Esophagus squamous epithelium (tissue), 5 donors: ENCODE measurements at places on chromosomes 5 and 9. TPM values are rescaled to one million over a fixed set of nuclear protein-coding genes. Genes with fewer than 3 reads are reported as not detected.
A peak's percentile ranks its signal among the peaks of the same experiment; 100 is the strongest.

C1QTNF2 gene
- 0.95 TPM for total RNA-seq

- H3K4me1 ChIP-seq, result no peaks in the 10 kb centered on the region
- H3K36me3 ChIP-seq, result no peaks in the 10 kb centered on the region
- no peak overlapping the region for H3K4me3 ChIP-seq
- H3K27ac ChIP-seq, result no peak overlapping the region
These were observed 258.4 kb downstream of the HCN1 start for GRCh38 chr5:45437752-45438151.

LCP2 gene
- total RNA-seq, result 17.9 TPM

GRCh38 chr9:109775516-109775915 is 4.5 kb upstream of the PALM2AKAP2 start:
- no peak for DNase-seq
- no peaks in the 10 kb centered on the region for H3K27me3 ChIP-seq
- peaks cover 4% of the 10 kb centered on the region for H3K4me1 ChIP-seq
- H3K27ac ChIP-seq, result no peak overlapping the region

PCDHB16 gene
- total RNA-seq, result 0.31 TPM

SCGB3A2 gene
- total RNA-seq, result not detected

ARHGEF39 gene
- 5.5 TPM for total RNA-seq

MSMP gene
- not detected for total RNA-seq

GRCh38 chr5:159163027-159163700 is 46.2 kb downstream of the RNF145 start:
- H3K4me1 ChIP-seq, result no peaks in the 10 kb centered on the region
- H3K4me3 ChIP-seq, result no peak overlapping the region
- no peak overlapping the region for H3K27ac ChIP-seq
- H3K36me3 ChIP-seq, result peaks cover 83% of the 10 kb centered on the region

DNA sequence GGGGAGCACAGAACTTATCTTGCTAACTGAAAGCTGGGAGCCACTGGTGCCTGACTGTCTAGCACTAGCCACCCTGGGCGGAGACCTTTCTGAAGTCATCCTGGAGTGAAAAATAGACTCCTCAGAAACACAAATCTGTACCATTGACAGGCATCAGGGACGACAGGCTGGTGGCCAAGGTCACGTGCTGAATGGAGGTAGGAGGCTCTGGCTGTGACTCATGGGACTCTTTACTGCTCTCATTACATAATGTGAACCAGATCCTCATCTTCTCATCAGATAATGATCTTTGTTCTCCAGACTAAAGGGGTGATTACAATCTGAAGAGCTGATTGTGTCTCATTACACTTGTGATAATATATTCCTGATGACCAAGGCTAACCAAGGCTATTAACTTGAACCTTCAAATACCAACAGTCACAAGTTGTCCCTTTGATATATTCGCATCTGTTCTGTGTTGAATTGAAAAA is 91.8 kb downstream of the SEMA5A start:
- H3K4me3 ChIP-seq, result no peak overlapping the region
- H3K4me1 ChIP-seq, result no peaks in the 10 kb centered on the region
- no peaks in the 10 kb centered on the region for H3K27me3 ChIP-seq
- no peaks in the 10 kb centered on the region for H3K36me3 ChIP-seq
- DNase-seq, result no peak

- DNase-seq, result no peak
- H3K27me3 ChIP-seq, result no peaks in the 10 kb centered on the region
- no peaks in the 10 kb centered on the region for H3K4me1 ChIP-seq
- no peaks in the 10 kb centered on the region for H3K36me3 ChIP-seq
- no peak overlapping the region for H3K4me3 ChIP-seq
These were observed 134.4 kb downstream of the PTTG1 start for GRCh38 chr5:160555971-160556631.

FEM1C gene
- total RNA-seq, result 12.9 TPM

- H3K27ac ChIP-seq, result no peak overlapping the region
- no peaks in the 10 kb centered on the region for H3K36me3 ChIP-seq
- DNase-seq, result no peak
- no peaks in the 10 kb centered on the region for H3K27me3 ChIP-seq
These were observed 53.5 kb downstream of the FBXO38 start for GRCh38 chr5:148437249-148437648.

LRRC19 gene
- not detected for total RNA-seq

DNA sequence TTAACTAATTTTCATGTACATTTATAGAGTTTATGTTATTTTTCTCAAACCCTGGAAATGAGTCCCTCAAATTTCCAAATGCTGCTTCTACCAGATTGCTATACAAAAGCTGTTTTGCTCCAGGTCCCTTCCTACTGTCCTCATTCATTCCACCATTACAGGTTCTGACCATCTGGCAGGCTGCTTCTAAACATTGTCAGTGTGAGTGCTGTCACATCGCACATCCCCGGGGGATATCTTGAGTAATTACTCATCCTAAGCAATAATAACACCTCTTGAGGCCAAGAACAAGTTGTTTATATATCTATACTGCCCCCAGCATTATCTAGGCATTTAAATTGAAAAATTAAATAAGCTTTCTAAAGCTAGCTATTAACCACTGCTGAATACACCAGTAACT is 1675.3 kb upstream of the CDH6 start:
- H3K27me3 ChIP-seq, result no peaks in the 10 kb centered on the region
- no peak overlapping the region for H3K4me3 ChIP-seq
- H3K4me1 ChIP-seq, result no peaks in the 10 kb centered on the region
- no peak overlapping the region for H3K27ac ChIP-seq

DNA sequence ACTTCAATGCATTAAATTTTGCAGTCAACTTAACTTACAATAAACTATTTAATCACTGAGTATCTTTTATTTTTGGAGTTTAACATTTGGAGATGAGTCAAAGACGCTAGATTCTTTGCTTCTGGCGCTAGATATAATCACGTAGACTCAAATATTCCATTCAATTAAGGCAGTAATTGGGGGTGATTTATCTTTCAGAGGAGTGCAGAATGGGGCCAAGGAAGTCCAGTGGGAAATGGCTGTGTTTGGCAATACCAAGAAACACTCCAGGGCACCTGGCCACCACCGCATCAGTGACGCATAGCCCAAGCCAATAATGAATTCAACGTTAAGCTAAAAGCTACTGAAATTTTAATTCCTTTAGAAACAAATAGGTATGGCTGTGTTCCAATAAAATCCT is 81.2 kb downstream of the PHAX start:
- no peaks in the 10 kb centered on the region for H3K27me3 ChIP-seq
- no peak for DNase-seq
- H3K4me3 ChIP-seq, result no peak overlapping the region
- H3K27ac ChIP-seq, result no peak overlapping the region
- no peaks in the 10 kb centered on the region for H3K4me1 ChIP-seq

CBY3 gene
- not detected for total RNA-seq

- peak overlapping the region; percentile 99 for H3K27ac ChIP-seq
- no peak for DNase-seq
- peaks cover 60% of the 10 kb centered on the region for H3K4me1 ChIP-seq
- no peaks in the 10 kb centered on the region for H3K27me3 ChIP-seq
- H3K4me3 ChIP-seq, result peak overlapping the region; percentile 32
These were observed 28.2 kb downstream of the PTPA start for GRCh38 chr9:129139233-129139992.

- no peak overlapping the region for H3K4me3 ChIP-seq
- H3K36me3 ChIP-seq, result peaks cover 21% of the 10 kb centered on the region
- no peaks in the 10 kb centered on the region for H3K27me3 ChIP-seq
- no peak overlapping the region for H3K27ac ChIP-seq
- no peak for DNase-seq
These were observed 7.7 kb downstream of the TRIM32 start for GRCh38 chr9:116694785-116695291.

DNA sequence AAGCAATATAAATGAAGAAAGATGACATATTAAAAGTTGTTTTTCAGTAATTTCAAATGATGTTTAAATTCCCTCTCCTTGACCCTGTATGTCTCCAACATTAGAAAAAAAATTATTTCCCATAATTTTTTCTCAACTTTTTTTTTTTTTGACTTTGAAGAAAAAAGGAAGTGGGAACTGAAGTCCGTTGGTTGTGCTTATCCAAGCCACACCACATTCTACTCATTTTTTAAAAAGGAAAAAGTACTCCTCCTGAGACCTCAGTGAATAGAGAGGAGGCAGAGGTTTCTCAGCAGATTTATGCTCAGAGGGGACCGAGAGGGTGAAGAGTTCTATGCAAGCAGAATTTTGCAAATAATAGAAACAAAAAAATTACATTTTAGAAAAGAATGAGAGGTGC is 123.3 kb downstream of the PCSK5 start:
- H3K4me1 ChIP-seq, result no peaks in the 10 kb centered on the region
- H3K27ac ChIP-seq, result no peak overlapping the region
- no peaks in the 10 kb centered on the region for H3K27me3 ChIP-seq
- no peak overlapping the region for H3K4me3 ChIP-seq

GDA gene
- 0.76 TPM for total RNA-seq

DNA sequence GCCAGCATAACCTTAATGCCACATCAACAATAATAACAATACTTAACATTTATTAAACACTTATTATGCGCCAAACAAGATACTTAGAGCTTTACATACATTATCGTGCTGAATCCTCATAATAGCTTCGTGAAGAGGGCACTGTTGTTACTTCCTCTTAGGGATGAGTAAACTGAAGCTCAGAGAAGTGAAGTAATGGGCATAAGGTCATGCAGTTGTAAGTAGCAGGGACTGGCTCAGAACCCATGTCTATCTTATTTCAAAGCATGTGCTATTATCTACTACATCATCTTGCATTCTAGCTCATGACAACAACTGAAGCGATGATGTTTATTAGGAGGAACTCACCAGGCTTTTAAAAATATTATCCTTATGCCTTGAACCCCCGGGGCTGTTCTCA is 34.9 kb upstream of the PPP3R2 start:
- no peaks in the 10 kb centered on the region for H3K4me1 ChIP-seq
- no peaks in the 10 kb centered on the region for H3K36me3 ChIP-seq
- no peak overlapping the region for H3K27ac ChIP-seq

DNA sequence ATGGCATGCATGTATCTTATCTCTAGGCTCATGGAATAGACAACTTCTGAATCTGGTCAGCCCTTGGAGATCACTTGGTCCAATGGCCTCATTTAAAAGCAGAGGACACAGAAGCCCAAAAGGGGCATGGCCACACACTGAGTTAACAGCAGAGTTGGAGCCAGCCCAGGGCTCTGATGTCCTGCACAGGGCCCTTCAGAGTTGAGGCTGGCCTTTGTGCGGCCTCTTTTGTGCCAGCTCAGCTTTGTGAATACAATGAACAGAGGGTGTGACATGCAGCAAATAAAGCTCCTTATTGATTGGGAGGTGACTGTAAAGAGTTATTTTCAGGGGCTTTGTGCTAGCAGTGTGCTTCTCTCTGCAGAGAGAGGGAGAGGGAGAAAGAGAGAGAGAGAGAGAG is 150.1 kb upstream of the STK32A start:
- DNase-seq, result no peak
- H3K36me3 ChIP-seq, result no peaks in the 10 kb centered on the region
- no peaks in the 10 kb centered on the region for H3K27me3 ChIP-seq
- H3K27ac ChIP-seq, result no peak overlapping the region
- H3K4me1 ChIP-seq, result no peaks in the 10 kb centered on the region
- no peak overlapping the region for H3K4me3 ChIP-seq

GRXCR2 gene
- total RNA-seq, result not detected

DNA sequence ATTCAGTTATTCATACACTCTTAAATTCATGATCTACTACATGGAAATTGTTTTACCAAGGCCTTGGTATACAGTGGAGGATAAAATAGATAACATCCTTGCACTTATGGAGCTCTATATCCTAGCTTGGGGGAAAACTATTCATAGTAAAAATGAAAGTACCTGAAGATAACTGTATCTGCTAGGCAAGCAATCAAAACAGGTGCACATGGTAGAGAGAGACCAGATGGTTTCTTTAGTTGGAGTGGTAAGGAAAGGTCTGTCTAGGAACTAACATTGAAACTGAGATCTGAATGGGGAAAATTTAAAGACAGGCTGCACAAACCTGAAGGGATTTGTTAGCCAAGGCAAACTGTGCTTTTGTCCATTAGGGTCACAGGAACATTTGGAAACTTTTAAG is 11.1 kb upstream of the SLCO4C1 start:
- H3K36me3 ChIP-seq, result no peaks in the 10 kb centered on the region
- no peaks in the 10 kb centered on the region for H3K4me1 ChIP-seq
- no peak for DNase-seq
- no peaks in the 10 kb centered on the region for H3K27me3 ChIP-seq
- H3K4me3 ChIP-seq, result no peak overlapping the region

NUP155 gene
- 20.8 TPM for total RNA-seq

- H3K4me3 ChIP-seq, result no peak overlapping the region
- no peak for DNase-seq
- H3K36me3 ChIP-seq, result no peaks in the 10 kb centered on the region
- H3K4me1 ChIP-seq, result no peaks in the 10 kb centered on the region
- no peaks in the 10 kb centered on the region for H3K27me3 ChIP-seq
These were observed 35.5 kb upstream of the ISL1 start for GRCh38 chr5:51347704-51348103.

GRCh38 chr5:23169660-23170416 is 316.7 kb upstream of the CDH12 start:
- no peaks in the 10 kb centered on the region for H3K27me3 ChIP-seq
- H3K4me3 ChIP-seq, result no peak overlapping the region
- H3K27ac ChIP-seq, result no peak overlapping the region
- no peak for DNase-seq

GRCh38 chr5:44911501-44911900 is 102.8 kb downstream of the MRPS30 start:
- H3K27me3 ChIP-seq, result no peaks in the 10 kb centered on the region
- no peak overlapping the region for H3K4me3 ChIP-seq
- H3K36me3 ChIP-seq, result no peaks in the 10 kb centered on the region

LSM11 gene
- total RNA-seq, result 3.4 TPM

GRCh38 chr5:132776938-132777208 is 166 bp downstream of the SEPTIN8 start:
- H3K27ac ChIP-seq, result peak overlapping the region; percentile 91
- DNase-seq, result no peak
- no peaks in the 10 kb centered on the region for H3K27me3 ChIP-seq
- H3K4me1 ChIP-seq, result peaks cover 30% of the 10 kb centered on the region

- peaks cover 28% of the 10 kb centered on the region for H3K4me1 ChIP-seq
- DNase-seq, result no peak
- H3K4me3 ChIP-seq, result no peak overlapping the region
- no peak overlapping the region for H3K27ac ChIP-seq
These were observed 115.4 kb upstream of the NTRK2 start for GRCh38 chr9:84554069-84554664.

- H3K4me1 ChIP-seq, result peaks cover 9% of the 10 kb centered on the region
- H3K27me3 ChIP-seq, result no peaks in the 10 kb centered on the region
- H3K27ac ChIP-seq, result no peak overlapping the region
- no peak for DNase-seq
- H3K4me3 ChIP-seq, result no peak overlapping the region
- no peaks in the 10 kb centered on the region for H3K36me3 ChIP-seq
These were observed 7.2 kb upstream of the DNAJB5 start for GRCh38 chr9:34982361-34982760.
